ENCODE measurements at places on chromosomes 4 and X. TPM values are rescaled to one million over a fixed set of nuclear protein-coding genes. Genes with fewer than 3 reads are reported as not detected.

- H3K4me1 ChIP-seq = no peaks in the 10 kb centered on the region
- no peak overlapping the region for H3K4me3 ChIP-seq
- H3K27ac ChIP-seq = no peak overlapping the region
These were observed 162.1 kb upstream of the EMCN start for GRCh38 chr4:100679926-100680325.

TLR10 gene
- 2.6 TPM for total RNA-seq

DNA sequence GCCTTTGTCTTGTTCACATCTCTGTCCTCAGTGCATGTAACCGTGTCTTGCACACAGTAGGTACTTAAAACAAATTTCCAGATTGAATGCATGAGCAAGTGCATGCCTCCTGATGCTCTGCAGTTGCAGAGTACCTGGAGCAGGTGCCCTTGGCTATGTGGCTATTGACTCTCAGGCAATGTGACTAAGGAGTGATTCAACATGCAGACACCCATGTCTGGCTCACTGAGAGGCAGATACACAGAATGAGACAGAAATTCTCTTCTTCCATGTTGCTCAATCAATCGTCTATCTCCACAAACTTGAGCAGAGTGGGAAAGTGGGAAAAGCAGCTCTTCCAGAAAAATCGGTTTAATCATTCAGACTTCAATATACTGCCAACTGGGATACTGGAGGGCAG, 111.0 kb downstream of the CHRDL1 start:
- no peaks in the 10 kb centered on the region for H3K36me3 ChIP-seq
- no peak overlapping the region for H3K27ac ChIP-seq
- DNase-seq = no peak
- H3K4me1 ChIP-seq = no peaks in the 10 kb centered on the region
- H3K4me3 ChIP-seq = no peak overlapping the region
- no peaks in the 10 kb centered on the region for H3K27me3 ChIP-seq

PCDH11X gene
- total RNA-seq = not detected

PCSK1N gene
- 9.1 TPM for total RNA-seq

GRCh38 chrX:71556036-71556435, 22.2 kb upstream of the GCNA start:
- H3K4me3 ChIP-seq = no peak overlapping the region
- H3K27ac ChIP-seq = no peak overlapping the region
- H3K4me1 ChIP-seq = no peaks in the 10 kb centered on the region
- H3K27me3 ChIP-seq = no peaks in the 10 kb centered on the region
- peaks cover 63% of the 10 kb centered on the region for H3K36me3 ChIP-seq
- DNase-seq = no peak

DNA sequence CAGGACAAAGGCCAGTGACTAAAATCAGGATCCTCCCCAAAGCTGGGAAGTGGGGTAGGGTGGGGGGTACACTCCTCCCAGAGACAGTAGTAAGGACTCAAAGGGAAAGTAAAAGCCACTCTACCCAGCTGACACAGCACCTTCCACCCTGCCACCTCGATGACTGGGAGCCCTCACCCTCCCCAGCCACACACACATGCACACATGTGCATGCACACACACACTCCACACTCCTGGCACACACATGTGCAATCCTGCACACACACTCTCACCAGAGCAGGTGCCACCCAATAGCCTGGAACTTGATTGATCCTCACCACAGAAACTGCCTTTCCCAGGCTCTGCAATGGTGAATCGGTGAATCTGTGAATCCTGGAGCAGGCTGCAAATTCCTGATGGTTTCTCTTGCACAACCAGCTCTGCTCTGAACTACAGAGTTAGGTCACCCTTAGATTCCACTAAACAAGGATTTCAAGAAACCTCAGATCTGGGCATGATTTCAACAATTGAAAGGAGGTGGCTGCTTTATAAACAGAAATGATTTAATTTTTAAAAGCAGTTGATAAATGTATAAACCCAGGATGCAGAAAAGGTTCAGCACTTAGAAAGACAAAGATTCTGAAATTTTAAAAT, 21.5 kb downstream of the AMOT start:
- H3K27ac ChIP-seq = no peak overlapping the region
- H3K27me3 ChIP-seq = no peaks in the 10 kb centered on the region
- H3K4me1 ChIP-seq = no peaks in the 10 kb centered on the region
- no peaks in the 10 kb centered on the region for H3K36me3 ChIP-seq
- DNase-seq = no peak
- H3K4me3 ChIP-seq = no peak overlapping the region

- H3K4me1 ChIP-seq = no peaks in the 10 kb centered on the region
- no peak for DNase-seq
- no peak overlapping the region for H3K27ac ChIP-seq
These were observed 138.0 kb downstream of the VEGFC start for GRCh38 chr4:176654565-176655216.

MAD2L1 gene
- 5.7 TPM for total RNA-seq

NSG1 gene
- total RNA-seq = 19.2 TPM

GCNA gene
- 5.2 TPM for total RNA-seq

MAGEB2 gene
- total RNA-seq = not detected

MXD4 gene
- 57.0 TPM for total RNA-seq

FGF2 gene
- 0.23 TPM for total RNA-seq

Data from T-cell (primary cell).